MV-4-11 (cell line): ENCODE measurements at places on chromosomes 3 and 15.

GRCh38 chr3:46089237-46090011 is 62.1 kb upstream of the XCR1 start:
- peak; percentile 99 for DNase-seq

GRCh38 chr3:49133226-49133951 is 539 bp upstream of the LAMB2 start:
- peak; percentile 38 for DNase-seq

DNA sequence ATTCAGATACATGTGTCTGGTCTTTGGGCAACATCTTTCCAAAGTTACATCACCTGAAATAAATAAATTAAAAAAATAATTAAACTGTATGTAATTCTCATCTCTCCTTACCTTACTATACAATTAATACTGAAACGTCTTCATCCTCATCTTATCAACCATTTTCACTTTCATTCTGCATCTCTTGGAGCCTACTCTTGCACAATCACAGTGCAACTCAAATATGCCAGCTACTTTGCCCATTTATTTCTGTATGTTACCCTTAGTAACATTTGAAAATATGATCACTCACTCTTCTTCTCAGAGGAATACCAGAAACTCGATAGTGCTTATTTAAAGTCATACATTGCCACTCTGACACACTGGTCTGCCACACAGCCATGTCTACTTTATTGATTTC is 1357.1 kb upstream of the CADM2 start:
- no peak for DNase-seq

GRCh38 chr3:136070334-136070733 is 104.8 kb downstream of the PPP2R3A start:
- no peak for DNase-seq

DNA sequence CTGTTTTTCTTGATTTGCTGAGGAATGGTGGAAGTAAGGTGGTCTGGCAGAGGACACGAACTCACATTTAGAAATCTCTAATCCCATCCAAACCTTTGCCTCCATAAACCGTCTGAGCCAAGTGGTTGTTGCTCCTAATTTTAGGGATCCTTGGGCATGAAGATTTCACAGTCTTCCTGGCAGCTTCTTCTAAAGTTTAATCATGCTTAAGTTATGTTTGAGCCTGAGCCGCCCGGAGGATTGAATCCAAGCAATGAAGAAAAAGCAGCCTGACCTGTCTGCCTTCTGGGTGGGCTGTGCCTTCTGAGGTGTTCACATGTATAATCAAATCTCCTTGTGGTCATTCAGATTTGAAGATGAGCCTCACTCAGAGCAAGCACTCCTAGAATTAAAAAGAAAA is 249.0 kb downstream of the CD47 start:
- DNase-seq, result no peak

GRCh38 chr3:60758171-60758570 is 493.1 kb downstream of the FHIT start:
- DNase-seq, result peak; percentile 83

GRCh38 chr15:27747997-27748396 is 351.1 kb downstream of the OCA2 start:
- no peak for DNase-seq

GRCh38 chr15:78949461-78949860 is 4.6 kb upstream of the CTSH start:
- DNase-seq, result no peak

DNA sequence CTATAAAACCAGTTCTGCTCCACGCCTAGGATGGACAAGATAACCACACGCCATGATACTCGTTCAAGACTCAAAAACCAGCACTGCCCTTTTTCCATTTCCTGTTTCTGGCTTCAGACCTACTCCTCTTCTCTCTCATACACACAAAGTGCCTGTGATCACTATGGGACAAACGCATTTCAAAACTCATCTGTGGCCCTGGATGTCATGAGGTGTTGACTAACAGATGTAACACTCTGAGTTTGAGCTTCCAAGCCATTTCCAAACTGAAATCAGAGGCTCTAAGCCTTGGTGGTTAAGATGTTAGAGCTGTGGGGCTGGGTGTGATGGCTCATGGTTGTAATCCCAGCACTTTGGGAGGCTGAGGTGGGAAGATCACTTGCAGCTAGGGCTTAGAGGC is 55.7 kb upstream of the LMOD3 start:
- no peak for DNase-seq

- no peak for DNase-seq
Measured at GRCh38 chr3:24479816-24480215, 14.8 kb downstream of the THRB start.

GRCh38 chr15:65275728-65276126 is 11.0 kb downstream of the PARP16 start:
- DNase-seq, result no peak

DNA sequence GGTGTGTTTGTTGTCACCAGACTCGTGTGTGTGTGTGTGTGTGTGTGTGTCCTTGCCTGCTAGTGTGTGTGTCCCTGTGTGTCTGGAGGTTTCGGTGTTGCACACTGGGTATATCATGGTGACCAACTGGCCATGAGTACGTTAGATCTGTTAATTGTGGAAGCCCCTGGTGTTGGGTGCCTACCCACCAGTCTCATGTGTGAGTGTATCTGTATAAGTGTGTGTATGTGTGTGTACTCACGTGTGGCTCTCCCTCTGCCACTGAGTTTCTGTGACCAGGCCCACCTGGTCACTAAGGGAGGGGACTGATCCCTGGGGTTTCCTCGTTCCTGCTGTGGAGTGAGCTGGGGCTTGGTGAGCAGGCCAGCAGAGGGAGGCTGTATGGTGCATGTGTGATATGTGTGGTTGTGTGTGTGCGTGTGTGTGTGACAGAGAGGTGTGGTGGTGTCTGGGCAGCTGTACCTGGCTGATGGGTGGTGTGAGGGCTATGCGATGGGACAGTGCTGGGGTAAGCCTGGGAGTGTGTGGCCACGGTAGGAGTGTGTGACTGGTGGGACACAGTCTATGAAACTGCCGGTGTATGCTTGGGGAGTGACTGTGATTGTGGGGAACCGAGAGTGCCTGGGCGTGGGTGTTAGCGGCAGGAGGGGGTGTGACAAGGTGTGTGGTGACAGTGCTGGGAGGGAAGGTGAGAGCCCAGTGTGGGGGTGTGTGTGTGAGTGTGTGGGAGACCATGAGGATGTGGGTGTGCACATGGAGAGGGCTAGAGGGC is 1.8 kb downstream of the PRKCD start:
- peak; percentile 31 for DNase-seq

DNA sequence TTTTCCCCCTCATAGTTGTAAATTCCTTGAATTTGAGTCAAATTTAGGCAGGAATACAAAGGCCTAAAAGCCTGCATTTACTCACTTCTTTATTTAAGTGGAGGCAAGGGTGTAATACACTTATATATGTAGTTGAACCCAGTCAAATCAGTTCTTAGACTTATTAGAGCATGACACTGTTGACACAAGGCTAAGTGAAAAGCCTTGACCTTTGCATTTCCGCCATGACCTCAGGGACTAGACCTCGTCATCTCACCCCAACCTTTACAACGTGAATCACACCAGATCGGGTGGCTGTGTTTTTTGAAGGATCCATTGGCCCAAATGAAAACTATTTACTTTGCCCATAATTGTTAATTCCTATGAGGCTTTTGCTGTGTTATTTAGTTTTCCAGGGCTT is 774.4 kb downstream of the ROBO1 start:
- no peak for DNase-seq

DNA sequence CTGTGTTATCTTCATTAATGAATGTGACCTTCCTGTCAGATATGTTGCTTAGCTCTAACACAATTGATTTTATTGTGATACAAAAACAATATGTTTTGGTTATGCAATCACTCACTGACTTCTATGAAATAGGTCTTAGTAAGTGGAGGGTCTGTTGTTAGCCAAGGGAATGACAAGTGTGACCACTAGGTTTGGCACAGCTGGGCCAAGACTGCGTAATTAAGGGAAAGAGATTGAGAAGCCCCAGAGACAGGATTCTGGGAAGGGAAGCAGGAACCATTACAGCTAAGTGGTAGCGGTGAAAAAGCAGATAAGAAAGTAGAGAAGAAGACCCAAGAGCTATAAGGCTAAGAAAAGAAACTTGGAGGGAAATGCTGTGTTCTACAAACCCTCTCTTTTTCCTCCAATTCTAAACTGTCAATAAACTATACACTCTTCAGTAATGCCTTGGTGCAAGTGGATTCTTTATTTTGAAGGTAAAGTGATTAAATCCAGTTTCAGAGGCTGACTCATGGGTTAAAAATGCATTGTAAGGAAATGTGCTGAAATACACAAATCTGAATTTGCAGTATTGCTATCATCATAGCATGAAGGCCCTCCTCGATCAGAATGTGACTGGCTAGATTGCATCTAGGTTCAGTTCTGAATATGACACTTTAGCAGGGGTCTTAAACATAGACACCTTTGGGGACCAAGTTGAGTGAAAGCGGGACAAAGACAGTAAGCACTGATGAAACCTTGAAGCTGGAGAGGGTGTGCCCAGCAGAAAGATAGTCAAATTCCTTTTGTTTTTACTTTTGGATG is 26.1 kb downstream of the KCNMB2 start:
- DNase-seq, result no peak

- no peak for DNase-seq
Measured at GRCh38 chr3:129085165-129085715, 24.7 kb downstream of the GP9 start.

GRCh38 chr3:116440196-116440595 is 5.1 kb downstream of the LSAMP start:
- no peak for DNase-seq

GRCh38 chr3:169146179-169146665 is 517.3 kb downstream of the MECOM start:
- DNase-seq, result no peak

- no peak for DNase-seq
Measured at GRCh38 chr3:127566833-127567232, 23.7 kb downstream of the TPRA1 start.

DNA sequence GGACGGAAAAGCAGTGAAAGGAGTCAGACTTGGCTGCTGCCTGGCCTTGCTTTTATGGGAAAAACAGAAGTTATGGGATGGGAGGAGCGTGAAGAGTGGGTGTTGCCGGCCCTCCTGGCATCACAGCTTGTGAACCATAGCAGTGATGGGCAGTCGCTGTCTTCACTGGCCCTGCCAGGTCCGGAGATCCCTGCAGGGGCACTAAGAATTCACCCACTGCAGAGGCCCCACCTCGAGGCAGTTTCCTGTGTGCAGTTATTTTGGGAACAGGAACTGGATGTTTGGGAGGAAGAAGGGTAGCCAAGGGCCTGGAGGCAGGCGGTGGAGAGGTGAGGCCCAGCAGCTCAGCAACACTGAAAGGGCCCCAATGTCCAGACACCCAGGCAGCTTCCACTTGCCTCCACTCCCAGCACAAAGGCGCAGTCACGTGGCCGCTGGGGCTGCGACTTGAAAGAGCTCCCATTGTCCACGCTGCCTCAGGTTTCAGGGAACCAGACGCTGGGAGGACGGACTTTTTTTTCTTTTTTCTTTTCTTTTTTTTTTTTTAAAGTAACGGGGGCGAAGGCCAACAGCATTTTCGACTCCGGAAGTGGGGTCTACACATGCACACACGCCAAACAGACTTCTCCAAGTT is 255.6 kb downstream of the ZNF621 start:
- no peak for DNase-seq

DNA sequence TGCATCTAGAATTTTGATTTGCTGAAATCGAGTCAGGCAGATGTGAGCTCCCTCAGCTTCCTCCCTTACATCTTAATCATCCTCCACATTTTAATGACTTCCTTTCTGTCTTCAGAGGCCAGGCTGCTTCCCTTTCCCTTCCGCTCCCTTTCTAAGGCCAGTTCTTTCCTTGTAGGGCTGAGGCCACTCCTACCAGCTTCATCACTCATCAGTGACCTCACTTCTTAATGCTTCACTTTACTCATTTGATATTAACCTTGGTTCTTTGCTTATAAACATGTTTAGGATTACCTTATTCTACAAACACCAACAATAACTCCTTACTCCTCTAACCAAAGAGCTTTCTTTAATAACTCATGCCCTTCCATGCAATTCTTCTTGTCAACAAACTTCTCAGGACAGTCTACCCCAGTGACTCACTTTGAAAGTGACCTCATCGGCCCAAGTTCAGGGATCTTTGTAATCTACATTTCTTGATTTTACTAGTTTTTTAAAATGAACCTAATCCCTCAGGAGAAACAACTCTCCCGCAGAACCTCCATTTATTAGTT is 23.9 kb downstream of the ILDR1 start:
- DNase-seq, result peak; percentile 91

DNA sequence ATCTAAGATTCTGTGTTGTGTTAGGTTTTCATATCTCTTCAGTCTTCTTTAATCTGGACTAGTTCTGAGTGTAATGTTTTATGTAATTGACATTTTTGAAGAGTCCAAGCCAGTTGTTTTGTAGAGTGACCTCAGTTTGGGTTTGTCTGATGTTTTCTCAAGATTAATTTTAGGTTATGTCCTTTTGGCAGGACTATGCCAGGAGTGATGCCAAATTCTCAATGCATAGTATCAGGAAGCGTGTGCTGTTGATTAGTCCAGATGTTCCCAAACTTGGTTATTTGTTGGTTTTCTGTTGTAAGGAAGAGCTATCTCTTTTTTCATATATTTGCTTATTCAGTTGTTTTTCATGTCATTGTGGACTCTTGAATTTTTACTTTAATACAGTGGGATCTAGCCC is 32.6 kb downstream of the NMD3 start:
- DNase-seq, result no peak

- peak; percentile 83 for DNase-seq
Measured at GRCh38 chr3:88617283-88617682, 467.5 kb downstream of the C3orf38 start.

- no peak for DNase-seq
Measured at GRCh38 chr3:158743664-158744566, 11.7 kb upstream of the RARRES1 start.

DNA sequence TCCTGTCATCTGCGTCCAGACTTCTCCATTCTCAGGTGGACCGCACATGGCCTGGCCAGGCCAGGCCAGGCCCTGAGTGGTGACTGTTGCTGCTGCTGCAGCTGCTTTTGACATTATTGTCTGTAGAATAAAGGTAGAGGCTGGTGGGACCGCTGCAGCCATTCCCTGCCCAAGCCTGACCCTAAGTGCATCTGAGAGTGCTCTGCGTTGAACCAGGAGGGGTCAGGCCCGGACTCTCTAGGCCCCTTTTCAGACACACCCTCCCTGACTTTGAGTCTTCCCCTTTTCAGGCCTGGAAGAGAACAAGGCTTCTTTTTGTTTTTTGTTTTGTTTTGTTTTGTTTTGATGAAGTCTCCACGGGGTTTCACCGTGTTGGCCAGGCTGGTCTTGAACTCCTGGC is 54.6 kb upstream of the FLNB start:
- DNase-seq, result peak; percentile 12

GRCh38 chr15:57215326-57215725 is 161.0 kb upstream of the CGNL1 start:
- DNase-seq, result no peak

- peak; percentile 76 for DNase-seq
Measured at GRCh38 chr3:104523136-104523535, 843.6 kb upstream of the ALCAM start.

DNA sequence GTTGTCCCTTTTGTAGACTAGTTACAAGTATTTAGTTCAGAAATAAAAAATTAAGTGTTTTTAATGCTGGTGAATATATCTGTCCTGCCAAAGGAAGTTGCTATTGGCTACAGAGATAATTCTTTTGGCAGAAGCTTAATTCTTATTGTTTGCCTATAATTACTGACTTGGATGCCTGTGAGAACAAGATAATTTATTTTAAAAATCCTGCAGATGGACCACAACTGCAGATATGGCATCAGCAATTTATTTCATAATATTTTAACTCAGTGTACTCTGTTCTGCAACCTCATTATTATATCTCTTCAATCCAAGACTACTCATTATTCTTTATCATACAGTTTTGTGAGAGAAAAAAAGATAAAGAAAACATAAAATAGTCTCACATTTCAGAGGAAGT is 789.8 kb downstream of the NAALADL2 start:
- DNase-seq, result no peak
